ENCODE measurements at places on chromosomes 4 and X. TPM values are rescaled to one million over a fixed set of nuclear protein-coding genes. Genes with fewer than 3 reads are reported as not detected.

Gene EVC
- total RNA-seq, result 31.7 TPM

Gene FMR1NB
- not detected for total RNA-seq

Gene PAK3
- total RNA-seq, result 13.8 TPM

Gene PLCXD1
- 5.6 TPM for total RNA-seq

Gene PCSK1N
- total RNA-seq, result 2.4 TPM

Gene STATH
- total RNA-seq, result not detected

Gene ASB12
- total RNA-seq, result 0.38 TPM

Gene VCX3B
- not detected for total RNA-seq

Gene TCEAL3
- total RNA-seq, result 113 TPM

Gene GYPA
- not detected for total RNA-seq

Gene CLTRN
- 0.51 TPM for total RNA-seq

Gene GASK1B
- total RNA-seq, result 82.2 TPM

Gene C4orf50
- total RNA-seq, result not detected

Gene POU3F4
- total RNA-seq, result not detected

Gene CPLX1
- total RNA-seq, result 2.5 TPM

Gene ARHGAP36
- total RNA-seq, result not detected

Gene HTN1
- not detected for total RNA-seq

Gene STK32B
- total RNA-seq, result 3.5 TPM

Gene AMBN
- total RNA-seq, result not detected

Gene CLDN22
- total RNA-seq, result not detected

Gene MAGEA10
- total RNA-seq, result not detected

Gene TRAPPC11
- total RNA-seq, result 36.7 TPM

Gene MAGIX
- 1.3 TPM for total RNA-seq

Gene AVPR2
- 1.4 TPM for total RNA-seq

Gene GAGE12J
- total RNA-seq, result not detected
